Cardiac muscle cell (in vitro differentiated cells and primary cell): ENCODE measurements at places on chromosomes 13 and 19. TPM values are rescaled to one million over a fixed set of nuclear protein-coding genes. Genes with fewer than 3 reads are reported as not detected.

Gene NLRP4
- polyA plus RNA-seq = not detected in 2 replicates

Gene TEX26
- polyA plus RNA-seq = not detected in 2 replicates

Gene PRODH2
- polyA plus RNA-seq = not detected in 2 replicates

Gene HIF3A
- polyA plus RNA-seq = 122 and 170 TPM in 2 replicates

Gene SLC39A3
- 36.6 and 46.0 TPM in 2 replicates for polyA plus RNA-seq

Gene ZNF547
- polyA plus RNA-seq = 0.65 and 0.66 TPM in 2 replicates

Gene C1QTNF9B
- 0.72 and 0.97 TPM in 2 replicates for polyA plus RNA-seq

Gene AP1M2
- 0.28 TPM in 1 of 2 replicates, not detected in the other for polyA plus RNA-seq
